ENCODE measurements at places on chromosomes 3 and 15. TPM values are rescaled to one million over a fixed set of nuclear protein-coding genes. Genes with fewer than 3 reads are reported as not detected.

The LARP6 gene
- total RNA-seq: not detected

The KIF9 gene
- 11.7 TPM for total RNA-seq

GRCh38 chr3:128559486-128560225 lies 66.7 kb upstream of the GATA2 start:
- DNase-seq: no peak

DNA sequence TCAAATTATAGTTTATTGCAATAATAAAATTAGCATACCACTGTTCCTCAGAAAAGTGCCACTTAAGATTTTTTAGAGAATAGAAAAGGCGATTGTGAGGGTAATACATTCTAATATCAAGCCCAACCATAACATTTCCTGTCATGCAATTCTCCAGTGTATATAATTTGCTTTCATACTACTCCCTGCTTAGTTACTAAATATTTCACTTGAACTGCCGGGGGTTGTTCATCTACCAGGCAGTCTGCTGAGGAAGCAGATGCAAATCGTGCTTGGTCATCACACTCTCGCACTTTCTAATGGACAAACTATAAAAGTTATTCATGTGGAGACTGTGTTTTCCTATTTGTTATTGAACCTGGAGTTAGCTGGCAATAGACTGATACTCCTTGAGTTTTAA lies 645.6 kb upstream of the CBLB start:
- DNase-seq: no peak

DNA sequence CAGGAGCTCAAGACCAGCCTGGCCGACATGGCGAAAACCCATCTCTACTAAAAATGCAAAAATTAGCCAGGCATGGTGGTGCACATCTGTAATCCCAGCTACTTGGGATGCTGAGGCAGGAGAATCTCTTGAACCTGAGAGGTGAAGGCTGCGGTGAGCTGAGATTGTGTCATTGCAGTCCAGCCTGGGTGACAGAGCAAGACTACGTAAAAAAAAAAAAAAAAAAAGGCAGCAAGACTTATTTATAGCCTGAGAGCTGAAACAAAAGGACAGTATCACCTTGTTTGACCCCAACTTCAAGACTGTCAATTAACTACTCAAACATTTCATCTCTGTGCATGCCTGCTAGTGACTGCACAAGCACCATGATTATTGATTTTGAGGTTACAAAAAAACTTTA lies 478.9 kb upstream of the GBE1 start:
- no peak for DNase-seq

DNA sequence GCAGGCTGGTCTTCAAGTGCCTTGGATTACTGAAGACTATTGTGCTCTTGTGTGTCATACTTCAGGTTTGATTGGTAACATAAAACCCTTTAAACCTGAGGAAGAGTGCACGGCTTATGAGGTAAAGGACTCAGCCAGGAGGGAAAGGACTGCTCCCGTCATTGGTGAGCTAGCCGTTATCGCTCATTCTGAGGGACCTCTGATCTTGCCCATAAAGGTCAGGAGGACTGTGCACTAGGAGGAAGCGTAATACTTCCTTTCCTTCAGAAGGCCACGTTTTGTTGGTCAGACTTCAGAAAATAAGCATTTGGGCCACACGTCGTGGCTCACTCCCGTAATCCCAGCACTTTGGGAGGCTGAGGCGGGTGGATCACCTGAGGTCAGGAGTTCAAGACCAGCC lies 37.7 kb downstream of the PXK start:
- no peak for DNase-seq

DNA sequence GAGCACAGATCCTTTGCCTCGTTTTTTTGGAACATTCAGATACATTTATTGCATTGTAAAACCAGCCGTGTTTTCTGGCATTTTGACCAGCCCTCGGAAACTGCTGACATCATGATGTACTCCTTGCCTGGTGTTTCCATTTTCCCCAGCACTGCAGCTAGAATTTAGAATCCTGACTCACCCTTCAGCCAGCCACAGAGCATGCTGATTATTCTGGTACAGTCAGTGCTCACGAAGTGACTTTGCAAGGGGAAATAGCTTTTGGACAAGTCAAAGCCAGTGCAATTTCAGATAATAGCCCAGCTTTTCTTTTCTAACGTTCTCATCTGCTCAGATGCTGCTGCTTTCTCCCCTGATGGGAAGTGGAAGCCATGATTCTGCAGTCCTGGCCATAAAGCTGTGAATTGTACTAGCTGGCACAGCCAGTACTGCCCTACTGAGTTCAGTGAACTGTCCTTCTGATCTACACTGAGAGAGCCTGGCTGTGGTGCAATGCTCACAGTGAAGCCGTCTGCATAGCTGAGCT lies 12.1 kb upstream of the CNBP start:
- DNase-seq: no peak

GRCh38 chr15:84598993-84599392 lies 1.8 kb upstream of the ZSCAN2 start:
- no peak for DNase-seq
